ENCODE measurements at places on chromosomes 1 and 21.
A peak's percentile ranks its signal among the peaks of the same experiment; 100 is the strongest.

GRCh38 chr1:59703918-59704378 lies 110.8 kb upstream of the HOOK1 start:
- no peak for DNase-seq

- DNase-seq, result peak; percentile 36
Measured at GRCh38 chr1:40058453-40059337, 18.2 kb downstream of the CAP1 start.

DNA sequence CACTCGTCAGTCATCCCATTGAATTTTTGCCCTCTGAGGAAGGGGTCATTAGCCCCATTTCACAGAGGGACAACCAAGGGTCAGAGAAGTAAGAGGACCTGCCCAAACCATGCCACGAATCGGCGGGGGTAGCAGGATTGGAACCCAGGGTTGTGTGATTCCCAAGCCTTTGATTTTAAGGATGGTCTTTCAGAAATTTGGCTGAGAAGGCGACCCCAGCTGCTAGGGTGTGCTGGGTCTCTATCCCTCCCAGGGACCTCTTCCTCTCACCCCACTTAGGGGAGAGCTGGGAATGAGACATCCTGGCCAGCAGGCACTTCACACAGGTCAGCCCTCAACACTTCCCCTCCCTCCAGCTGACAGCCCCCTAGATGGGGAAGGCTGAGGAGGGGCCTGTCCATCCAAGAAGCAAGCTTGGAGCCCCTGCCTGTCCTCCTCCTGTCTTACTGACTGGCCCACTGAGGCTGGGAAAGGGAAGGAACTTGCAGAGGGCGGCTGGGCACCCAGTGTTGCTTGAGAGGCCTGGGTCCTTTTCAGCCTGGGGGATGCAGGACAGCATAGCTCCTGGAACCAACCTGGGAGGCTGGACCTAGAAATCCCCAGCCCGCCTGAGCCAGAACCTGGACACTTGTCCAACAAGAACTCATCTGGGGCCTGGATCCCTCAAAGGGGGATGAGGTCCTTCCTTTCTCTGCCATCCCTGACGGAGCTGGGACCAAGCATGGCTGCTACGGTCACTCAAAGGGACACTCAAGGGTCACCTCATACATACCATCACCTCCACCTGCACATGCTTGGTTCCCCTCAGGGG lies 1.7 kb downstream of the SDC3 start:
- DNase-seq, result no peak

DNA sequence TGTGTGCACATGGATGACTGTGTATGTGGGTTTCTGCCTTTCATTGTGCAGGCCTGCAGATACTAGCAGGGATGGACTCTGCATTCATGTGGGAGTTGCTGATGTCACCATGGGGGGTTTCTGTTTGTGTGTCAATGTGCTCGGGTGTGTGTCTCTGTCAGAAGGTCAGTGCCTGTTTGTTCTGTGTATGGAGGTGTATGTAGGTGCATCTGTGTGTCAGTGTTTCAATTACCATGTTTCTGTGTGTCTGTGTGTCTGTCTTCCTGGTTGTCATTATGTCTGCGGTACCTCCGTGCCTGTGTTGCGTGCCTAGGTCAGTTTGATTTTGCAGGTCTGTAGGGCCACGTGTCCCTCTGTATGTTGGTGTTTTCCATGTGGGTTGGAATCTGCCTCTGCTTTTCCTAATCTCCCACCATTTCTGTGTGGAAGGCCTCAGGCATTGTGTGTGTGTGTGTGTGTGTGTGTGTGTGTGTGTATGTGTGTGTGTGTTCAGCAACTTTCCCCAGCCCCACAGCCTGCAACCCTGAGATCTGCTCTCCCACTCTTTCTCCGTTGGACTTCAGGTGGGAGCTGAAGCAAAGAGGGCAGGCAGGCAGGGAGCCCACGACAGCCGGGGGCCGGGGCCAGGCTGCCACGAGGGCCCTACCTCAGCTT lies 36.7 kb upstream of the WASF2 start:
- DNase-seq, result peak; percentile 63

DNA sequence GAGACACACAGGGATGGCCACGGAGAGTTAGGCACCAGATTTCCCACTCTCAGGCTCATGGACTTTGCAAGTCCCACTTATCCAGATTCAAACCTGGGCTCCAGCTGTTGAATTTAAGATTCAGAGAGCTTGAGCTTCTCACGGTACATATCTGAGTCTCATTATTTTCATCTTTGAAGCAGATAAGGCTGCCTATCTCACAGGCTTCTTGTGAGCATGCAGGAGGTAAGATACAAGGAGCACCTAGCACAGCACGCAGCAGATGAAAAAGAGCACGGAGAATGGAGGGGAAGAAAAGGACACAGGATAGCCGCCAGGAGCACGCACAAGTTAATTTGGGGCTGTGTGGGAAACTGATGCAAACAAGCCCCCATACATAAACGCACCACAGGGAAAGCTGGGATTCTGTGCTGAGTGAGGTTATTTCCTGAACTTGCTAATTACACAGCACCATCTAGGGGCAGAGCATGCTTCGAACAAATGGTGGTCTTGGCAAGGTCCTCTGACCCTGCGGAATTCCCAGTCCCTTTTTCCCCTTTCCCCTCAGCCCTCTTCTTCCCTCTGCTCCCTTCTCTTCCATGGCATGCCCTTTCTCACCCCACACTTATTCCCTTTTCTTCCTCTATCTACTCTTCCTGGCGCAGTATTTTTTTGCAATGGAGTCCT lies 134.7 kb upstream of the VANGL1 start:
- no peak for DNase-seq

DNA sequence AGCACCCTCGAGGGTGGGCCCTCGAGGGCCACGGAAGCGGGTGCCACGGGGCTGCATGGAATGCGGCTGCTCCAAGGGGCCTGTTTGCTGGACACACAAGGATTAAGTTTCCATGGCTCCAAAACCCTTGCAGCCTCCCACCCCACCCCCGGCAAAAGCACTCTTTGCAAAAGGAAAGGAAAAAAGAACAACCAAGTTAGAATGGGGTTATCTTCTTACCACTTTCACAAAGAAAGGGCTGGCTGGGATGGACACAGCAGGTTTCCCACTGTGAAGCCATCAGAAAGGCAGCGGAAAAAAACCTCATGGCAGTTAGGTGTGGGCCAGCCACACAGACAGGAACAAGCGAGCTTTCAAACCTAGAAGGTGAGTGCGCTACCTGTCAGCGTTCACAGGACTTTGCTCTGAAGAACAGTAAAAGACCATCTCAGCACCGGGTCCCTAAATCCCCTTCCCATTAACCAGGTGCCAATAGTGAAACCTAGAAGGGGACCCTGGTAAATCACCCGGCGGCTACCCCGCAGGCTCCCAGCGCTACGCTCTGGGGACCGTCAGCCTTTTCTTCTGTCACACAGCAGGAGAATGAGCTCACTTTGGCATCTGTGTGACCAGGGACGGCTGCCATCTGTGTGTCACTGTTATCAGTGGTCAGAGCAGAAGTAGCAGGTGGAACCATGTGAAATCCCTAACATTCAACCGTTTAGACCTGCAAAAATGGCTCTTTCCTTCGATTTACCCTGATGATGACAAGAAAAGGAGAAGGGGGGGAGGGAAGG lies 93.0 kb downstream of the SIM2 start:
- DNase-seq, result no peak

- DNase-seq, result no peak
Measured at GRCh38 chr1:206065547-206066145, 12.7 kb downstream of the RHEX start.

DNA sequence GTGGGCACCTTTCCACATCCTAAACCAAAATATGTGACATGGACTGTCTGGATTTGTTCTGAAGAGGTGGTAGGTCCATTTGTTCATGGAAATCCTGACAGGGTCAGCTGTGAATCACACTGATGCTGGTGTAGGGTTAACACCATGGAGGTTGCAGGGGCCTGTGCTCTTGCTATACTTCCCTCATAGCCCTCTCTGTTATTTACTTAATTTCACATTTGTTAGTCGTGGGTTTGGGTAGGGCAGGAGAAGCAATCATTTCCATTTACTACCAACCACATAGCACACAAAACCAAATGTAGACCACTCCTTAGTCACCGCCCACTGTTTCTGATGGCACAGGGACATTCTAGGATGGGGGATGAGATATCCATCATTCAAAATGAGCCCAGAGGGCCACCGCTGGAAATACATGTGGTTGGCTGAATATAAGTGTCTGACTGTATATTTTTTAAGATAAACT lies 61.8 kb upstream of the POU2F1 start:
- DNase-seq, result no peak

DNA sequence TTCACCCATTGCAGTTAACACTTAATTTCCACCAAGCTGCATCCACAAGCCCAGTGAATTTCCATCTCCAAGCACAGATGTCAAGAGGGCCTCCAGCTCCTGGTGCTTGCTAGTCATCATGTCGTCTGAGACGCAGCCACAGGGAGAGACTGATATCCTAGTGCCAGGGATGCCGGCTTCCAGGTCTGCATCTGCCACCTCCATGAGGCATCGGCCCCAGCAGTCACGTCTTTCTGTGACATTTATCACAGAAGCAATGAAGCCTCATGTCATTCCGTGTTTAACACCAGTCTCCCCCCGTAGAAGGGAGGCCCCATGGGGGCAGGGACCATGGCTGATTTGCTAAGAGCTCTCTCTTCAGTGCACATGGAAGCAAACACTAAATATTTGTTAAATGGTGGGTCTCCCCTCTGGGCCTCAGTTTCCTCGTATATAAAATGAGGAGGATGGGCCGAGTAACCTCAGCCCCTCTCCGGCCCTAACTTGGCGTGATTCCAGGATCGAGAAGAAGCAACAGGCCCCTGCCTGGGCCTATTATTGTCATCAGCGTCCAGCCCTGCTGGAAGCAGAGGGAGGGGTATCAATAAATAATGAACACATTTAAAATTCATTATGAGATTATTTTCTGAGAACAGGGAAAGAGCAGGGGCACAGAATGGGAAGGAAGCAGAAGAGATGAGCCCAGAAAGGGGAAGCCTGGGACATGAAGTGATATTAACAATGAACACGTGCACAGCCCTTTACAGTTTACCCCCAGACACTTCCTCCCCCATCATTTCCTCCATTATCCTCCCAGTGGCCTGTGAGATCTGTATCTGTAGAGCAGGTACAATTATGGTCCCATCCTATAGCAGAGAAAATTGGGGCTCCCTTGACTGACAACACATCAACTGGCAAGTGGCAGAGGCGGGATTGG lies 837 bp upstream of the C1QB start:
- no peak for DNase-seq

DNA sequence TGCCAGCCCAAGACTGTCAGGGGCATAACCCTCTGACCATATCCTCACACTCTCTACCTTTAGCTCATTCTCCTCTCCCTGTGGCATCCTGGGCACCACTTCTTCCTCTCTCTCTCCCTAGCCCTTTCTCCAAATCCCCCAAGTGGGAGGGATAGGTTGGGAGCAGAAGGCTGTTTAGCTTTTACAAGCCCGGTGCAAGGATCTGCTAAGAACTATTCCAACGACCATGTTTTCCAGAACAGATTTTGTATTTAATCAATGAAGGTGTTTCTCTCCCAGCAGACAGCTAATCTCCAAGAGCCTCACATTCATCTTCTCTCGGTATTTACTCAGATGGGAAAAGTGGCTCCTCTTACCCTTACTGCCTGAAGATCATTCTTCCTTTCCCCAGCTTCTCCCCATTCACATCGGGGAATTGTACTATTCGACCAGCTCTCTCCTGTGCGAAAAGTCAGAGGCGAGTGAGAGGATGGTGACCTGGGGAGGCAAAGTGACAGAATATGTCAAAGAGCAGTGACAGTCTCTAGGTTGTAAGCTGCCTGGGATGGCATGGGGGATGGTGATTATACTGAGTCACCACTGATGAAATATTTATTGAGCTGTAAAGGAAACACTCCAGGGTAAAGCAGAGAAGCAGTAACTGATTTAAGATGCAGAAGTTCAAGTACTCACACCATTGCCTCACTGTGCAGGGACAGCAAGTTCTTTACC lies 47.0 kb upstream of the RBM15 start:
- DNase-seq, result no peak

DNA sequence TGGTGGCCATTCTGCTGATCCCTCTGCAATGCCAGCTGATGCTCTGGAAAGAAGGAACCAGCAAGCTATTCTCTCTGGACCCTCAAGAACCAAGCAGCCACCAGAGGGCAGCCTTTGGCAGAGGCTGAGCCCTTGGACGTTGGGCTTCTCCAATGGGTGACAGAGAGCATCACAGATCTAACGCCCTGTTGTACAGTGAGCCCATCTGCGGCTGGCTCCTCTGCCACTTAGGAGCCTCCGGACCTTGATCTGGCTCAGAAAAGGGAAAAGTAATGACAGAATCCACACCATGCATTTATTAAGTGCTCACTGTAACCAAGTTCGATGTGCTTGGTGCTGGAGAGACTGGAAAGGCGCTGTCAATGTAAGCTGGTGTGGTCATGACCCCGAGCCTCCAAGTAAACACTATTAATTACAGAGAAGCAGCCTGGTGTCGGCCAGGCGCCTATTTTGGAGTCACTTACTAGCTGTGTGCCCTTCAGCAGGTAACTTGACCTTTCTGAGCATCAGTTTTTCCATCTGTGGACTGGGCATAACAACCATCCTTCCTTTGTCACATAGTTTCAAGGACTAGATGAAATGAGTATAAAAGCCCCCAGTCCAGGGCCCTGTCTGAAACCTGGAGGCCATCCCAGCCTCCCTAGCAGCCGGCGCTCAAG lies 34.9 kb downstream of the ECE1 start:
- DNase-seq, result peak; percentile 89

GRCh38 chr1:61399199-61399598 lies 316.8 kb downstream of the NFIA start:
- no peak for DNase-seq

- no peak for DNase-seq
Measured at GRCh38 chr1:43548285-43549271, 17.9 kb downstream of the PTPRF start.

DNA sequence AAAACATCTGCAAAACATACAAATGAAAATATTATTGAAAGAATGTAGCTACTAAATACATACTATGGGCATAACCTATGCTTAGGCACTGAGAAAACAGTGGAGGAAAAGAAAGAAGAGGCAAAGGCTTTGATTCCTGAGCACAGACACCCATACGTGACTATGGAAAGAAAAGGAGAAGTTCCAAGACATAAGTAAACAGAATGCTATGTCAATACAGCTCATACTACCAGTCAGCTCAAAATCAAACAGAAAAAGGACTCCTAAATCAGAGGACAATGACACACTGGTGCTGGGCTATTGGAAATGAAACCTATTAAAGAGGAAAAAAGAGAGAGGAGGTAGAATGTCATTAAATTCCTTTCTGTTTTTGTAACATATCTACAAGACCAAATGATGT lies 225.4 kb downstream of the SMYD3 start:
- no peak for DNase-seq

GRCh38 chr1:234914606-234915290 lies 213.9 kb downstream of the TOMM20 start:
- DNase-seq, result no peak

DNA sequence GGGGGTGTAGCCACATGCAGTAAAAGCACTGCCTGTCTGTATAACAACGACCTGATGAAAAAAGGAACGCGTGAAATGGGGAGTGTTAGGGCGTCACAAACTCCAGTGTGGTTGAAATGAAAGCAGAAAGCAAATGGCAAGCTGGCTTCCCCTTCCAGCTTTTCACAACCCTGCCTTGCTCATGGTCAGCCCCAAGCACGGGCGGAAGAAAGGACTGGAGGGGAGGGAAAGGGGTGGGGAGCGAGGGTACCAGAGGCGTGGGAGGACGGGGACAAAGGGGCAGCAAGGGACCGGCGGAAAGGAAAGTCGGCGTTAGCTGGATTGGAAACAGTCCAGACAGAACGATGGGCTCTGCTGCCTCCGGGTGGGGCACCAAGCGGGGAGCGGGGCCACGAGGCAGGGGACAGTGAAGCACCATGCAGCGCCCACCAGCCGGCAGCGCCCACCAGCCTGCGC lies 9.6 kb downstream of the VPS26C start:
- no peak for DNase-seq

Data from activated CD8-positive, alpha-beta memory T cell treated with anti-CD3 and anti-CD28 coated beads, Interleukin-2, amount 50 U/mL, for 48 hours (primary cell).